ENCODE measurements at places on chromosomes 7 and 10.

GRCh38 chr10:77179015-77179695 is 458.5 kb downstream of the KCNMA1 start:
- DNase-seq, result no peak

DNA sequence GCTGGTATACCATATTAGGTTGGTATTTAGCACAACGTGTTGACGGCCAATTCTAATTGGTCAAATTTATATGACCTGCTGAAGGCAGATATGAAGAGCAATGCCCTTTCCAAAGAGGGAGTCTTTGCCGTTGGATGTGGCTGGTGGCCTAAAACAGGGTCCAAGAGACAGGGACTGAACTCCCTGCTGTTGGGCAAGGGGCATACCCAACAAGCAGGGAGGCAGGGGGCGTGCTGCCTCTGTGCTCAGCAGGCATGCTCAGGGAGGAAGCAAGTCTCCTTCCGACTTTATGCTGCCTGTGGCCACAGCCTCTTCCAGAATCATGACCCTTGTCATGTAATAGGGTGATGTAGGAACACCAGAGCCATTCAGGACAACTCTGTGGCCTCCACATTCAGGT is 167.7 kb upstream of the NPVF start:
- DNase-seq, result no peak

DNA sequence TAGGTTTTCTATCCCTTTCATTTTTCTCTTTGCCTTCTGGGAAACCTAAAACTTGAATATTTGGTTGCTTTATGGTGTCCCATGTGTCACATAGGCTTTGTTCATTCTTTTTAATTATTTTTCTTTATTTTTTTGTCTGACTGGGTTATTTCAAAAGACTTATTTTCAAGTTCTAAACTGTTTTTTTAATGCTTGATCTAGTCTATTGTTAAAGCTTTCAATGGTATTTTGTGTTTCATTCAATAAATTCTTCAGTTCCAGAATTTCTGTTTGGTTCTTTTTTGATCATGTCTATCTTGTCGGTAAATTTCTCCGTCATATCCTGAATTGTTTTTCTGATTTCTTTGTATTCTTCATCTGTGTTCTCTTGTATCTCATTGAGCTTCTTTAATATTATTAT is 86.8 kb downstream of the NPS start:
- no peak for DNase-seq

GRCh38 chr10:113463777-113464176 is 89.1 kb upstream of the HABP2 start:
- no peak for DNase-seq

- peak; percentile 48 for DNase-seq
These were observed 38.1 kb downstream of the PRPS1L1 start for GRCh38 chr7:17989546-17989945.

DNA sequence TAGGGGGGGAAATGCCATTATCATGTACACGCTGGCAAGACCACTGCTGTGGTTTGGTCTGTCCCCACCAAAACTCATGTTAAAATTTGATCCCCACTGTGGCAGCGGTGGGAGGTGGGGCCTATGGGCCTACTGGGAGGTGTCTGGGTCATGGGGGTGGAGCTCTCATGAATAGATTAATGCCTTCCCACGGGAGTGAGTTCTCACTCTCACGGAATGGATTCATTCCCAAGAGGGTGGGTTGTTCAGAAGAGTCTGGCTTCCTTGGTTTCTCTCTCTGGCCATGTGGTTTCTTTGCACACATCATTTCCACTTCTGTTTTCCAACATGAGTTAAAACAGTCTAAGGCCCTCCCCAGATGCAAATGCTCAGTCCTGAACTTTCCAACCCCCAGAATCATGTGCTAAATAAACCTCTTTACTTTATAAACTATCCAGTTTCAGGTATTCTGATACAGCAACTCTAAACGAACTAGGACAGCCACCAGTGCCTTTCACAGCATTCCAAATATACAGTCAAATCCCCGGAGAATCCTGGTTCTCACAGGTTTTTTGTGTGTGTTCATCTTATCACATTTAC is 44.3 kb downstream of the SMURF1 start:
- DNase-seq, result no peak

- peak; percentile 18 for DNase-seq
These were observed 12.7 kb downstream of the CUL1 start for GRCh38 chr7:148711191-148712102.

DNA sequence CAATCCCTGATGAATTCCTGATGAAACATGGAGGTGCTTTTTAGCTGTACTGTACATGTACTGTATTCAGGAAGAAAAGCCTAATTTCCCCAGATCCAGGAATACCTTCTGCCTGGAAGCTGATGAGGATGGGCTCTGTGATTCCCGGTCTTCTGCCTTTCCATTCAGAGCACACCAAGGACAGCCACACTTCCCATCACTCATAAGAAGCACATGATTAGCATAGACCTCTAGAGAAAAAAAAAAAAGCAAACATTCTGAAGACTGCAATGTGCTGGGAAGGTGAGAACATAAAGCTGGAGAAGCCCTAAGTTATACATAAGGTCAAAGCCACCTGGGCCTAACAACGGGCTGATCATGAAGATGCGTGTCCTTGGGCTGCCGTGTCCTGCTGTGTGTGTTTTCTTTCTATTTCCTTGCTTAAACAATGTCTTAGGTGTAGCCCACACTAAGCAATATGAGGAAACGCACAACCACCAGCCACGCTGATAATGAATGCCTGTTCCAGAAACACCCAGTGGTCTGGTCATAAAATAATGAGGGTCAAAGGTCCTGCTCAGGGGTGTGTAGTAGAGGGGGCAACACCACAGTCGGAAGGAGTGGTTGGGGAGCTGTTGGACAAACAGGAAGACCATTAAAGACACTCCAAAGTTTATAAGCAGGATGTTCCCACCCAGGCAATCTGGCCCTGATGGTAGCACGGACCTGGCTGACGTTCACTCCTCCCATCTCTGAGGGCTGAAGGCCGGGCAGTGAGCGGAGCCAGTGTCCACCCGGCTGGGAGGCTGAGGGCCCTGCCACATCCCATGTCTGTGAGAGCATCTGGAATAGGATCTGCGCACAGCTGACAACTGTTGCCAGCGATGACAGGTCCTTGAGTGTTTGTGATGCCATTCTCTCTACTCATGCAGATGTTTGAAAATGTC is 7.9 kb downstream of the PKD1L1 start:
- DNase-seq, result no peak

GRCh38 chr10:7700577-7701125 is 2.5 kb upstream of the ITIH2 start:
- no peak for DNase-seq

DNA sequence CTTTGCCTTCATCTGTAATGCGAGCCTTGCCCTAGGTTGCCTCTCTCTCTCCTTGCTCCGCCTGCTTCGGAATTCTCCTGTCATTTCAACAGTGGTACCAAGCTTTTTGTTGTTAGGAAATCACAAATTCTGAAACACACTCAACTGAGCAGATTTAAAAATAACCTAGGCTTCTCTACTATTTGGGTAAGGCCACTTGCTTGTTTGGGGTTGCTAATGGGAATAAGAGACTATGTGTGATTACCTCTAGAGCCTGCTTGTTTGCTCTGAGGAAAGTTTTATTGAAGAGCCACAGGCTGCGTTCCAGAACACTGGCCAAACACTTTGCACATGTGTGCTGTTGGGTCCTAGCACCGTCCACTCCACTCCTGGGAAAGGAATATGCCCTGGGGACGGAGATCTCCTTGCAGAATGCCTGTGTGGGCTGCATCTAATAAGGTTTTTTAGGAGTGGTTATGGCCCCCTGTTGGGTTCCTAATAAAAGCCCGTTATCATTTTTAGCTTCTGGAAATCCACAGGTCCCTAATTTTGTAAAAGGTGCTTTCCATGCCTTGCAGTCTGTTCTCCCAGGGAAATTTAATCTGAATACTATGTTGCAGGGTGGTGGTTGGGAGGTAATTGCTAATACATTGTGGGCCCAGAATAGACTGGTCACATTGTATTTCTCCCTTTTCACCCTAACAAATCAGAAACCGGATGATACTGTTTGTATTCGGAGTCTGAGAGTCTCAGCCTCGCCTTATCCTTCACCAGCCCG is 68.7 kb upstream of the KLF6 start:
- no peak for DNase-seq

- peak; percentile 21 for DNase-seq
These were observed 84.4 kb upstream of the BET1 start for GRCh38 chr7:94088560-94088959.

- no peak for DNase-seq
These were observed 38.9 kb downstream of the NKX6-2 start for GRCh38 chr10:132746801-132747625.

- no peak for DNase-seq
These were observed 2.9 kb downstream of the C1QL3 start for GRCh38 chr10:16518822-16519221.

- no peak for DNase-seq
These were observed 324.2 kb downstream of the SH2D4B start for GRCh38 chr10:80861882-80862281.

DNA sequence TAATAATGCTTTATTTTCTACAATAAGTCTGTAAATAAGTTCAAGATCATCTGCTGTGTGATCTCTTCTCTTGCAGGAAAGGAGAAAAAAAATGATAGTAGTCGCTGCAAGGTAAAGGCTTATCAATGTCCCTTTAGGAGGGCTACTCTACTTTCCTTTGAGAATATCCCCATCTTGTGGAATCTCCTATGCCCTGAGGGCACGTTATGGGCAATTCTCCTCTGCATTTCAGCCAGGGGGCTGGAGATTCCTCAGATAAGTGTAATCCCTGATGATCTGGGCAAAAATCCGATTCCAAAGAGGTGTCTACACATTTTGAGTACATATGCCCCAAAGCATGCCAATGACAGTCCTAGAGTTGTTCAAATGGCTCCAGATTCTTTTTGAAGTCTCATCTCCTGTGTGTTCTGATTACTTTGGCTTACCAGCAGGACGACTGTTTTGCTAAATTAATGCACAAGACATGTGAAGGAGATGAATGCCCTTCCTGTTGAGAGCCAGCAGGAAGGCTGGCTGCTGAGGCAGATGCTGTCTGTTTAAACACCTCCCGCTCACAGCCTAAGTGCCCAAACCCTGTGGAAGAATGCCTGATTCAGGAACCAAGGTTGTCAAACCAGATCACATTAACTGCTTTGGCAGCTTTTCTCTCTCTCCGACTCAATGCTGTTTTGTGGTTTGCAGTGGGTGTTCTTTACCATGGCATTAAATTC is 171.2 kb upstream of the COL1A2 start:
- no peak for DNase-seq

GRCh38 chr10:9834434-9834833 is 1183.2 kb upstream of the CELF2 start:
- no peak for DNase-seq
